SK-N-SH treated with all-trans-retinoic acid at 6 μM for 48 hours (cell line): ENCODE measurements at places on chromosomes 16 and 17.

GRCh38 chr16:30137897-30138296 lies 14.9 kb upstream of the MAPK3 start:
- no peak for ATAC-seq

- no peak for ATAC-seq
These were observed 398.7 kb downstream of the XYLT1 start for GRCh38 chr16:17072104-17072503.

GRCh38 chr16:85872734-85873133 lies 26.2 kb upstream of the IRF8 start:
- no peak for ATAC-seq

- no peak for ATAC-seq
These were observed 8.5 kb upstream of the CREBBP start for GRCh38 chr16:3889059-3889458.

- no peak for ATAC-seq
These were observed 315.8 kb downstream of the MAF start for GRCh38 chr16:79284766-79285165.

DNA sequence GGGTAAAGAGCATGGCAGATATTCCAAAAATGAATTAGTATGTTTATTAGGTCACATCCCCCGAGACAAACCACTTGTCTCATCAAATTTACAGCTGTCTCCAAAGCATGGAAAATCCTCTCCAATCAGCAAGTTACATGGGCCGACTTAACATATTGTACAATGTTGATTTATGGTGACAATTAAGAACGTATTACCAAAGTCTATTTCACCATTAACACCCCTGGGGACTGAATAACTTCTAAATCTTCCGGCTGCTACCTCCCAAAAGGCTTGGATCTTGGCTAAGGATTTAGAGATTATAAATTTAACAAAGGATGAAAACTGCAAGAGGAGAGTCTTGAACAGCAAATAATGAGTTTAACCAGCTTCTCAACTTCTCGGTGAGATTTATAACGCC lies 311.9 kb downstream of the NPIPA8 start:
- no peak for ATAC-seq

DNA sequence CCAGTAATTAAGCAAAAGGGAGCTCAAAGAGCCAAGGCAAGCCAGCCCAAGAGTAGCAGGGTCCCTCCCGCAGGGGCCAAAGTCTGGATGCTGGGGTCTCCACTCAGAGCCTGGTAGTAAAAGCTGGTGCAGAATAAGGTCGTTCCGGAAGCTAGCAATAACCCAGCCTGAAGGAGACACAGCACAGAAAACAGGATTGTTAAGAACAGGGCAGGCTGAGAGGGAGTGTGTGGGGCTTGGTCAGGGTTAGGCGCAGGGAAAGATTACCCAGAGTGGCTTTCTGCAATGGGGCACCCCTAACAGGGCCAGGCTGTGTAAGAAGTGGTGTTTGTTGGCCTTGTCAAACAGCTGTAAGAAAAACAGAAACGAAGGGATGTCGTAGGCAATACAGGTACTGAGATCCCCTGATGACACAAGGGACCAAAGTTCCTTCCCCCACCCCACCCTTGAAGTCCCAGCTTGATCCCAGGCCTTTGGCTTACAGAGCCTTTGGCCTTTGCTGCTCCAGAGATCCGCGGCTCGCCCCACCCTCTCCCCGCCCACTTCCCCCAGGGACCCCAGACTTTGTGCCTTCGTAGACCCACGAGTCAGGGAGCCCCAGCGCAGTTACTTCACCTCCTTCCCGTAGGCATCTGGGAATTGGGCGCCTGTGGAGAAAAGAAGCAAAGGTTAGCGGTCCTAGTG lies 712 bp downstream of the TMEM256 start:
- ATAC-seq = peak; percentile 4

GRCh38 chr17:77872714-77873499 lies 85.6 kb upstream of the TNRC6C start:
- no peak for ATAC-seq

- no peak for ATAC-seq
These were observed 197.9 kb downstream of the IRF8 start for GRCh38 chr16:86096850-86097249.

- ATAC-seq = no peak
These were observed 8.9 kb downstream of the MYH10 start for GRCh38 chr17:8621585-8621984.
